ENCODE measurements at places on chromosomes 11 and 22. TPM values are rescaled to one million over a fixed set of nuclear protein-coding genes. Genes with fewer than 3 reads are reported as not detected.

Gene SERPIND1
- total RNA-seq: not detected

Gene PKDREJ
- total RNA-seq: under 0.01 TPM

Gene OR5AN1
- not detected for total RNA-seq

Gene BATF2
- 1.2 TPM for total RNA-seq

Gene CRYBA4
- not detected for total RNA-seq

Gene KCNQ1
- 7.5 TPM for total RNA-seq

Gene NPAS4
- 0.42 TPM for total RNA-seq

GRCh38 chr11:35274909-35275785 lies 136.2 kb downstream of the CD44 start:
- no peak overlapping the region for H3K4me3 ChIP-seq
- no peaks in the 10 kb centered on the region for H3K36me3 ChIP-seq
- no peak for DNase-seq
- peaks cover 9% of the 10 kb centered on the region for H3K4me1 ChIP-seq

GRCh38 chr11:114610984-114611944 lies 15.7 kb upstream of the NXPE4 start:
- no peaks in the 10 kb centered on the region for H3K4me1 ChIP-seq
- H3K36me3 ChIP-seq: no peaks in the 10 kb centered on the region
- no peak overlapping the region for H3K4me3 ChIP-seq

DNA sequence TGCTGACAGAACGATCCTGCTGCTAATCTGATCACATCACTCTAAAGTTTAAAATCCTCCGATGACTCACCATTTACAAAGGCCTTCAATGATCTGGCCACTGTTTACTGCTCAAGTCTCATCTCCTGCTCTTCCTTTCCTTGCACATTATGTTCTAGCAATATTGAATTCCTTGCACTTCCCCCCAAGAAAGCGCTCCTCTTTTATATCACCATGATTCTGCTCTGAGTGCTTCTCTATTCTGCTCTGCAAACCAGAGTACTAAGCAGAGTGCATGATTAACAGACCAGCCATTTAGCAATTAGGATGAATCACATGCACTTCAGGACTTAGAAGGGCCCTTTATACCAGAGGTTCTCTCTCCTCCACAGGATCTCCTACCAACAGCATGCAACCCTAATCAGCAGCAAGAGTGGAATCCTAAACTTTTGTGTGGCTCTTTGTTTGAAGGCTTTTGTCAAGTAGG lies 1122.8 kb upstream of the CCDC90B start:
- H3K4me1 ChIP-seq: no peaks in the 10 kb centered on the region
- H3K27me3 ChIP-seq: no peaks in the 10 kb centered on the region
- DNase-seq: no peak

DNA sequence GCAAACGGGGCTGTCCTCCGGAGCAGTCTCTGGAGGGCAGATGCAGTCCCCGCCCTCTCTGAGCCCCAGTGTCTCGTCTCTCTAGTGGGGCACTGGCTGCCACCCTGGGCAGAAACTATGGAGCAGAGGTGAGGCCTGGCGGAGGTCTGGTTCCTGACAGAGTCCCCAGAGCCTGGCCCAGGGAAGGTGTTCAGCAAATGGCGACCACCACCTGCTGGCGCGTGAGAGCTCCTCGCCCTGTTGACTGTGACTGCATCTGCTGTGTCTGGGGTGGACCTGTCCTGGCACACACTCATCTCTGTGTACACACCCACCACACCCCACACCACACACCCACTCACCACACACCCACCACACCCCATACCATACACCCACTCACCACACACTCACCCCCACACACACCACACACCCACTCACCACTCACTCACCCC lies 18.3 kb upstream of the TTLL12 start:
- no peak overlapping the region for H3K27ac ChIP-seq
- no peak for DNase-seq
- peaks cover 24% of the 10 kb centered on the region for H3K36me3 ChIP-seq
- H3K27me3 ChIP-seq: no peaks in the 10 kb centered on the region
- H3K4me1 ChIP-seq: no peaks in the 10 kb centered on the region

DNA sequence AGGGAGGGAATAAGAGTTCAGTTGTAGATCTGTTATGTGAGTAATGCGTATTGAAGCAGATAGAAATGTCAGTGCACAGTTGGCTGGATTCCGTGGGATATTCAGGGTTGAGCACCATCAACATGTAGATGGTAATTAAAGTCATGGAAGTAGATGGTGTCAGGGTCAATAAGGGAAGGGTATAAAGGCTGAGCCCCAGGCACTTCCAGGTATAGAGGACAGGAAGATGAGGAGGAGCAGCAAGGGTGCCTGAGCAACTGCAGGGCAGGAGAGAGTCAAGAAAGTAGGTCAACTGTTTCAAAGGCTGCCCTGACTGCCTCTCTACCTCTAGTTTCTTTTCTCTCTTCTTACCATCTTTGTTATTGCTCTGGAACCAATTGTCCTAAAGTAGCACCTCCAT lies 85.9 kb downstream of the MICAL2 start:
- H3K27ac ChIP-seq: no peak overlapping the region
- no peaks in the 10 kb centered on the region for H3K36me3 ChIP-seq
- no peak overlapping the region for H3K4me3 ChIP-seq
- no peak for DNase-seq
- H3K4me1 ChIP-seq: peaks cover 42% of the 10 kb centered on the region

GRCh38 chr11:12897390-12897789 lies 111.7 kb upstream of the RASSF10 start:
- H3K27ac ChIP-seq: peak overlapping the region; percentile 3
- no peaks in the 10 kb centered on the region for H3K36me3 ChIP-seq
- no peak for DNase-seq
- peaks cover 6% of the 10 kb centered on the region for H3K4me1 ChIP-seq
- H3K27me3 ChIP-seq: no peaks in the 10 kb centered on the region

- DNase-seq: no peak
- no peaks in the 10 kb centered on the region for H3K27me3 ChIP-seq
- no peaks in the 10 kb centered on the region for H3K4me1 ChIP-seq
- H3K4me3 ChIP-seq: peak overlapping the region; percentile 87
- H3K36me3 ChIP-seq: no peaks in the 10 kb centered on the region
Measured at GRCh38 chr22:50583294-50583861, 729 bp upstream of the CHKB start.

GRCh38 chr22:43783777-43784176 lies 28.3 kb downstream of the EFCAB6 start:
- no peaks in the 10 kb centered on the region for H3K36me3 ChIP-seq
- no peak overlapping the region for H3K27ac ChIP-seq
- no peaks in the 10 kb centered on the region for H3K4me1 ChIP-seq
- no peak overlapping the region for H3K4me3 ChIP-seq
- H3K27me3 ChIP-seq: no peaks in the 10 kb centered on the region

GRCh38 chr11:11944444-11944843 lies 64.0 kb downstream of the DKK3 start:
- no peaks in the 10 kb centered on the region for H3K4me1 ChIP-seq
- H3K4me3 ChIP-seq: no peak overlapping the region
- DNase-seq: no peak
- no peaks in the 10 kb centered on the region for H3K36me3 ChIP-seq

GRCh38 chr11:122677256-122677655 lies 21.7 kb downstream of the UBASH3B start:
- no peak overlapping the region for H3K27ac ChIP-seq
- no peaks in the 10 kb centered on the region for H3K27me3 ChIP-seq
- H3K4me1 ChIP-seq: no peaks in the 10 kb centered on the region
- H3K36me3 ChIP-seq: no peaks in the 10 kb centered on the region
- no peak for DNase-seq

DNA sequence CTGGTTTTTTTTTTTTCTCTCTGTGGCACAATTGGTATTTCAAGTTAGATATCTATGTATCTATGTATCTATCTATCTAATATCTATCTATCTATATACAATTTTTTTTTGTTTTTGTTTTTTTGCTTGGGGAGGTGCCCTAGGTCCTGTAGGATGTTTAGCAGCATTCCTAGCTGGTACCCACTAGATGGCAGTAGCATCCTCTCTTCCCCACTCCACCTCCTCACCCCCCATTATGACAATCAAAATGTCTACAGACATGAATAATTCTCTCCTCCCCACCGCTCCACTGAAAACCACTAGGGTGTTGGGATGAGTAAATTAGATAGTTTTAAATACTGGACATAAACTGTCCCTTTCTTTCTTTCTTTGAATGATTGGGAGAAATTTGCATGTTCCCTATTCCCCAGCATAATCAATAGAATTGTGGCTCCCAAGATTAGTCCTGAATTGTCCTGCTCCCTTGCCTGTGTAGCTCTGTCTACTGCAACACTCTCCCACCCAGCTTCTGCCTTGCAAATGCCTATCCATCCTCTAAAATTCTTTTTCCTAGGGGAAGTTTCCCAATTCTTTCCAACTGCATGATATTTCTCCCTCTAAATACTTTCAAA lies 1152.4 kb downstream of the LRRC4C start:
- H3K4me1 ChIP-seq: no peaks in the 10 kb centered on the region
- DNase-seq: no peak
- H3K27me3 ChIP-seq: no peaks in the 10 kb centered on the region
- no peak overlapping the region for H3K4me3 ChIP-seq
- H3K27ac ChIP-seq: no peak overlapping the region

DNA sequence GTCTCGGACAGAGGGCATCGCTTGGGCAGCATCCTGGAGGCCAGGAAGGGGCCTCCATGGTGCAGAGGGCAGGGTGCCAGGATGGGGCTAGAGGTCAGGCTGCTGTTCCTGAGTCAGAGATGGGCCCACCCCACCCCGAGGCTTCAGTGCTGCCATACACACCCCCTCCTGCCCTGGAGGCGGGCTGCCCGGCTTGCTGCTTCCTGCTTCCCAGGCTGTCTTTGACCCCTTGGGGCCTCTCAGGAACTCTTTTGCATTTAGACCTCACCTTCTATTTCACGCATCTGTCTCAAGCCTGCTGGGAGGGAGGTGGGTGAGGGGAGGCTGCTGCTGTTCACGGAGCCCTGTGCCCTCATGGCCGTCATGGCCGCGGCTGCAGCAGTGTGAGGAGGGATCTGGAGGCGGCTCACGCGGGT lies 6.6 kb upstream of the GRAMD4 start:
- no peak overlapping the region for H3K27ac ChIP-seq
- no peaks in the 10 kb centered on the region for H3K27me3 ChIP-seq
- H3K4me1 ChIP-seq: no peaks in the 10 kb centered on the region
- H3K4me3 ChIP-seq: no peak overlapping the region
- no peak for DNase-seq
- no peaks in the 10 kb centered on the region for H3K36me3 ChIP-seq

GRCh38 chr22:20244691-20245576 lies 23.2 kb downstream of the RTN4R start:
- no peaks in the 10 kb centered on the region for H3K27me3 ChIP-seq
- DNase-seq: no peak
- peaks cover 81% of the 10 kb centered on the region for H3K4me1 ChIP-seq
- H3K4me3 ChIP-seq: no peak overlapping the region
- no peaks in the 10 kb centered on the region for H3K36me3 ChIP-seq

DNA sequence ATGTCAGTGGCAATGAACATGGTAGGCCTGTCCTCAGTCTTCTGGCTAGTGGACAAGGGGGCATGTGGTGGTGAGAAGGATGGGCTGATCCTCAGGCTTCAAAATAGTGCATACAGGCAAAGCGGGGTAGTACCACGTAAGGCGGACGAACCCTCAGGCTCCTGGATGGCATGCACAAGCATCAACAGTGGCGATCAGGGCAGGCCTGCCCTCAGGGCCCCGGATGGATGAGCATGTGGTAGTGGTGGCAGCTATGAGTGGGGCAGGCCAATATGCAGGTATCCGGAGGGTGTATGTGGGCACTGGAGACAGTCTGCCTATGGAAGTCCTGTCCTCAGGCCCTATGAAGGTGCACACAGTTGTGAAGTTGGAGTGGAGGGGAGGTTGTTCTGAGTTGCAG lies 163.8 kb downstream of the GUCY1A2 start:
- no peak for DNase-seq
- H3K4me3 ChIP-seq: no peak overlapping the region
- H3K36me3 ChIP-seq: no peaks in the 10 kb centered on the region
- H3K27me3 ChIP-seq: no peaks in the 10 kb centered on the region

DNA sequence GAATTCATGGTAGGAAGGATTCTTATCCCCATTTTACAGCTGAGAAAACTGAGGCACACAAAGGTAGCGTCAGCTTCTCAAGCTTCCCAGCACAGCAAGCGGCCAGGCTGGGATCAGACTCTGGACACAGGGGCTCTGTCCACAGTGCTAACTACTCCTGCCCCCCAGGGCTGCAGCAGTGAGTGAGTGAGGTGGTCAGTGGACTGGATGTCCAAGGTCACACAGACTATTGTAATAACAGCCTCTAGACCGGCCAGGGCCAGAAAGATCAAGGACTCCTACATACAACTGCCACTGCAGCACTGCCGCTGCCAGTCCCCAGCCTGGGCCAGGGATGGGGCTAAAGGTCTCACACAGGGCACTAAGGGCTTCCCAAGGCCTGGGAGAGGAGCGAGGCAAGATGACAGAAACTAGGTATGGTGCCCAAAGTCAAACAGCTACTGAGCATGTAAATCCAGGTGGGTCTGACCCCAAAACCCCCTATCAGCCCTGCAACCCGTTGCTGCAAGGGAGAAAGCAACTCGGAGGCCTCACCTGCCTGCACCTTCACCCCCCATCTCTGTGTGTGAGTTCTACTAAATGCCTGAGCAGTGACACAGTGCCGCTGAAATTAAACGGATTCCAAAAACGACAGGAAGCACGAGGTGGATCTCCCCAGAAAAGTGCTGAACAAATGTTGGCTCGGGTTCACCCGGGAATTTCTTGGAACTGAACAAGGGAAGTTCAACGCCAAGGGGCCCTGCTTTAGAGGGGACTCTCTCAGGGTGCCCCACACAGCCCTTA lies 161.8 kb upstream of the GRK3 start:
- no peak for DNase-seq
- peaks cover 44% of the 10 kb centered on the region for H3K4me1 ChIP-seq
- H3K36me3 ChIP-seq: no peaks in the 10 kb centered on the region
- H3K27me3 ChIP-seq: no peaks in the 10 kb centered on the region

- H3K27ac ChIP-seq: no peak overlapping the region
- H3K4me1 ChIP-seq: peaks cover 3% of the 10 kb centered on the region
- no peaks in the 10 kb centered on the region for H3K36me3 ChIP-seq
- no peak overlapping the region for H3K4me3 ChIP-seq
- no peaks in the 10 kb centered on the region for H3K27me3 ChIP-seq
Measured at GRCh38 chr11:17008099-17008498, 6.1 kb downstream of the PLEKHA7 start.

DNA sequence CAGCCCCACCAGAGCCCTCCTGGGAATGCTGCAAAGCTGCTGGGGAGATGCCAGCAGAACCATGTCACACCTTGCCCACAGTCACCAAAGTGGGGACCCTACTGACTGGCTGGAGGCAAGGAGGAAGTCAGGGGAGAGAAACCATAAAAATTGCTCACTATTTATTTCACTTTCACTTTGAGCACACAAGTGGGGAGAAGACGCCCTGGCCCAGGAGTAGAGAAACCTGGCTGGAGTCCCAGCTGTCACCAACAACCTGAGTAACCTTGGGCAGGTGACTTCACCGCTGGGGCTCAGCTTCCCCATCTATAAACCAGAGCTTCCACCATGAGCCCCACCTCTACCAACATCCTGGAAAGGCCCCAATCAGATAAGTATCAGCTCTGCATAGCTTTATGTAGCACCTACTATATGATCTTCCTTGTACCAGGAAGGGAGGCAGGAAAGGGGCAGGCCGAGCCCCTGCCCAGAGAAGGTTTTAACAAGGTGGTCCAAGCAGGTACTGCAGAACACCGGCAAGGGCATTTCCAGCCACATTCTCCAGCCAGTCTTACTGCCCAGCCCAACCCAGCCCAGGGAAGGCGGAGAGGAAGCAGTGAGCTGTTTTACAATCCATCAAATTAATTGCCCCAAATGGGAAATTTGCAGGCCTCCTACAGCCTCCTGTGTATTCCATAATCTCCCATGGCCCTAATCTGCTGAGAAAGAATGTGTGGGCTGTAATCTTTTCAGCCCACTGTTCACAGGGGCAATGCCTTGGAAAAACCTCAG lies 27.6 kb downstream of the PLEKHA7 start:
- H3K27ac ChIP-seq: peak overlapping the region; percentile 93
- DNase-seq: no peak
- no peaks in the 10 kb centered on the region for H3K27me3 ChIP-seq
- no peaks in the 10 kb centered on the region for H3K36me3 ChIP-seq

GRCh38 chr11:93659196-93659595 lies 2.3 kb upstream of the CEP295 start:
- H3K27ac ChIP-seq: no peak overlapping the region
- H3K36me3 ChIP-seq: no peaks in the 10 kb centered on the region
- DNase-seq: no peak
